ENCODE measurements at places on chromosomes 5 and 9.

GRCh38 chr9:110555551-110556331 is 23.8 kb downstream of the SVEP1 start:
- no peak for DNase-seq

GRCh38 chr5:107361945-107362344 is 308.8 kb downstream of the EFNA5 start:
- no peak for DNase-seq

DNA sequence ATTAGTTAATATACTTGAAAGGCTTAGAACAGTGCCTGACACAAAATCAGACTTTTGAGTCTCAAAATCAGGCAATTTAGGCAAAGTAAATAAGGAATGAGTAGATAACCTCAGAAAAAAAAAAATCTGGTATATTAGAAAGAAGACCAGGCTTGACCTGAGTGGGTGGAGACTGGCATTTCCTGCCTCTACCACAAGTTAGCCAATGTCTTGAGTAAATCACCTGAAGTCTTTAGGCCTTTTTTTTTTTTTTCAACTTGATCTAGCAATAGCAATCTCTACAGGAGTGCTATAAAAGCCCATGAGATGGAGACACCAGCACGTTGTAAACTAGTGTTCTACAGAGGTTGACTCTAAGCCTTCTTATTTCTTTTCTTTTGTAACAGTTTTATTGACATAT is 104.2 kb upstream of the RASEF start:
- no peak for DNase-seq

DNA sequence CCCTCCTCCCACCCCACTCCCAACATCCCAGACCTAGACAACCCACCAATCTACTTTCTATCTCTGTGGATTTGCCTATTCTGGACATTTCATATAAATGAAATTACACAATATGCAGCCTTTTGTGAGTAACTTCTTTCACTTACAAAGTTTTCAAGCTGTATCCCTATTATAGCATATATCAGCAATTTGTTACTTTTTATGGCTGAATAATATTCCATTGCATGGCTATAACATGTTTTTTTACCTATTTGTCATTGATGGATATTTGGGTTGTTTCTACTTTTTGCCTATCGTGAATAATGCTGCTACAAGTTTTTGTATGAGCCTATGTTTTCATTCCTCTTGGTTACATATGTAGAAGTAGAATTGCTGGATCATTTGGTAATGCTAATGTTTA is 1.9 kb upstream of the KIF3A start:
- DNase-seq, result no peak

GRCh38 chr5:81212211-81212751 is 20.8 kb upstream of the CKMT2 start:
- DNase-seq, result no peak

DNA sequence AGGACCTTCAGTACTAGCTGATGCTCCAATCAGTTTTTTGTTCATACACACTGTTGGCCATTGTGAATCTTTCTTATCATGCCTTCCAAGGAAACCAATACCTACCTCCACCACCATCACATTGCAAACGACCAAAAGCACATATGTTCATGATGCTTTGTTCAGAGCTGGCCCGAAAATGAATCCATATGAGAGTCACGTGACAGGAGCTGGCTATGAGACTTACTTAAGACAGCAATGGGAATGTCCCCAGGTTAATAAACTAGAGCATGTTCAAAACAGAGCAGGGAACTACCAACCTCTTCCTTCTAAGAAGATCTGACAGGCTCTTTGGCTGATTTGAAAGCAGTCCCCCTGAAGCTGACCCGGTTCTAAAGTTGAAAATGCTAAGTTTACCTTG is 93.5 kb downstream of the FGF1 start:
- no peak for DNase-seq

DNA sequence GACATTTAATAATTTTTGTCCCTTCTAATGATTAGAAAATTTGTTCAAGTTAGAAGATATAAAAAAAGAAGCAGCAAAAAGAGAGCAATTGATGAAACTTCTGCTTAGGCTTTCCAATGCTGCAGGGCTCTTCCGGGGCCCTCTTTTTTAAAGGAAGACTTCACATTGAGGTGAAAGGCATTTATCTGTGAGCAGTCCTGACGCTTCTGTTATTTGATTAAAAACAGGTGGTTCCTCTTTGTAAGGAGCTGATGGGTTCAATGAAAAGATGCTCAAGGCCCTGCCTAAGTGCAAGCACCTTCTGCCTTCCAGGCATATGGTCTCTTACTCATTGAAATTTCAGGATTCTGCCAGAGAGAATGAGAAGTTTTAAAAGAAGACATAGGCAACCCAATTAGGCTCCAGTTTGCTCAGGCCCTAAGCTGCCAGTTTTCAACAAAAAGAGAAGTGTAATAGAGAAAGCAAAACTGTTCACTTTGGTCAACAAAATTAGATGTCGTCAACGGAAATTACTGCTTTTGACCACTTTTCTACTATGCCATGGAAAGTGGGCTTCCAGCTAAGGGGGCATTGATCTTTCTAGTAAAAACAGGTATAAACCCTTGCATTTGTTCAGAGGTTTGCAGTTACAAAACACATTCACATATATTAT is 100.2 kb downstream of the INSYN2B start:
- no peak for DNase-seq

GRCh38 chr5:68139611-68140441 is 75.7 kb upstream of the PIK3R1 start:
- no peak for DNase-seq

- no peak for DNase-seq
These were observed 176.7 kb upstream of the PRDM9 start for GRCh38 chr5:23330726-23331125.

GRCh38 chr5:141479776-141480175 is 4.0 kb downstream of the PCDHGC3 start:
- DNase-seq, result no peak

GRCh38 chr9:112605963-112606699 is 111.8 kb downstream of the INIP start:
- no peak for DNase-seq

DNA sequence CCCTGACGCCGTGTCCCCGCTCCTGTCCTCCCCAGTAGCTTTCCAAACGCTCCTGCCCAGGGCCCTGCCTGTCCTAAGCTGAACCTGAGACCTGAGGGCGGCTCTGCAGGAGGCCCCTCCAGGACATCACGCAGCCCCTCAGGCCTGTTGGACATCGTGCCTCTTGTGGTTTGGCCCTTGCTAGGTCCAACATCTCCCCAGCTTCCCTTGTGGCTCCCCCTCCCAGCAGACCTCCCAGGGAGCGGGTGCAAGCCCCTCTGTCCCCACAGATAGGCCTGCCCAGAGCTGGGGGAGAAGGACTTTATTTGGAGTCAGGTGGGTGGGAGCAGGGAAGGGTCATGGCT is 4.1 kb downstream of the OBP2B start:
- DNase-seq, result no peak

DNA sequence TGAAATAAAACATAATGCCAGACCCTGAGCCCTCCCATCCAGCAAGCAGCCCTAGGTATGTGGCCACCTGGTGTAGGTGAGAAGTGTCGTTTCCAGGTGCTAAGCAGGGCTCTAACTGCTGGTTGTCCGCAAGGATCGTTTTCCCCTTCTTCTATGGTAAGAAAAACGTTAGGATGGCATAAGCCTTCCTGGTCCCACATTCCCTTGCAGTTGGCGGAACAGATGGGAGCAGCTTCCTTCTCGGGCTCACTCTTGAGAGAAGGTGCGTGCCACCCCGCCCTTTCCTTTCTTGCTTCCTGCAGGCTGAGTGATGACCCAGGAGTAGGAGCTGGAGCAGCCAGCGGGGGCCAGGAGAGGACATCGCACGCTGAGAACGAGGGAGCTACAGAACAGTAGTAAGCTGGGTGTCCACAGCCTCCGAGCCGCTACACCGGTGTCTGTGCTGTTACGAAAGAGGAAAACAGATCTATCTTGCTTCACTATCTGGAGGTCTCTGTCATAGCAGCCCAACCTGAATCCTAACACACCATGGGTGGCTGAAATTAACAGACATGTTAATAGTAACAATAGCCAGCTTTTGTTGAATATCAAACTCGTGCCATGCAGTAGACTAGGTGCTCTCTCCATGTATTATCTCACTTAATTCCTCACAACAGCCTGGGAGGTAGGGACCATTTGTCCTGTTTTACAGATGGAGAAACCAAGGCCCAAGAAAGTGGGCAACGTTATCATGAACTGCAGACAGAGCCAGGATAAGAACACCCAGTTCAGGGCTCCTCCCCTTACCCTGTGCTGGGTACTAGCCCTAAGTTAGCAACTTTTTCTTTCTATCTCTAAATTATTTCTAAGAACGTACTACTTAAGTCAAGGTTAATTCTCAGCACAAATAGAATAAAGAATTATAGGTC is 139.8 kb downstream of the COL23A1 start:
- DNase-seq, result no peak

DNA sequence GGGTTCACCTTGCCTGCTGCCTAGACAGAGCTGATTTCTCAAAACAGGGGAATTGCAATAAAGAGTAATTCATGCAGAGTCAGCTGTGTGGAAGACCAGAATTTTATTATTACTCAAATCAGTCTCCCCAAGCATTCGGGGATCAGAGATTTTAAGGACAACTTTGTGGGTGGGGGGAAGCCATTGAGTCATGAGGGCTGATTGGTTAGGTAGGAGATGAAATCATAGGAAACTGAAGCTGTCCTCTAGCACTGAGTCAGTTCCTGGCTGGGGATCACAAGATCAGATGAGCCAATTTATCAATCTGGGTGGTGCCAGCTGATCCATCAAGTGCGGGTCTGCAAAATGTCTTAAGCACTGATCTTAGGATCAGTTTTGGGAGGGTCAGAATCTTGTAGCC is 159.1 kb upstream of the MAP1B start:
- DNase-seq, result no peak

GRCh38 chr5:172858511-172858989 is 24.5 kb downstream of the ERGIC1 start:
- no peak for DNase-seq

DNA sequence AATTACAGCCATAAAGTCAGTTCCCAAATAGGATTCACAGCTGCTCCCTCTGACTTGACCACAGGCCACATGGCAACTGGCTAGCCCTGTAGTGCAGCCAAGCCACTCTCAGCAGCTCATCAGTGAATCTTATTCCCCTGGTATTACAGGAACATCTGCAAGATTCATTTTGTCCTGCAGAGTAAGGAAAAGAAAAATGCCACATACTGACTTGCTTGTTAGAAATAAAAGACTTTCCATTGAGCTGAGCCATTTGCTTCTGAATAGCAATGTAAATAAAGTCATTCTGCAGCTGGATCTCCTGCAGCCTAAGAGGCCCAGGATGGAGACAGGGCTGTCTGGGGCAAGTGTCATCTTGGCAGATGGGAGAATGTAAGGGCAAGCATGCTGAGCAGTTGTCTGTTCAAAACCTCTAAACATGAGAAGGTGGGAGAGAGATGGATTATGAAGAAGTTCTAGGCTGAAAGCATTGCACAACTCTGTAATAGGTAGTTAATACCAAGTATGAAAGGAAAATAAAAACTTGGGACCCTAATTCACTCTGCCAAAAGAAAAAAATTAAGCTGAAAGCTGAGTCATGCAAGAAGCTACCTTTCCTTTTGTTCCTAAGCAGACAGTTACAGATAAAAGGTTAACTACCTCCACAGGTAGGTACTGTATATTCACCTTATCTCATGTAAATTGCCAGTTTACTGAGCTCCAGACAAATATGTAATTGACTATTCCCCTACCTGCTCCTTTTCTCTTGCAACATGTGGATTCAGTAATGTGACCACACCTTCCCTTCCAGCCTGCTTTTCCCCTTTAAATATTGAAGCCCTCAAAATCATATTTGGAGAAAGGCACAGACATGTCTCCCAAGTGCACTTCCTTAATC is 244.4 kb upstream of the RAI14 start:
- no peak for DNase-seq

- DNase-seq, result no peak
These were observed 861.9 kb downstream of the CDH18 start for GRCh38 chr5:19125956-19126713.

- no peak for DNase-seq
These were observed 16.7 kb downstream of the TCF7 start for GRCh38 chr5:134131165-134131564.

DNA sequence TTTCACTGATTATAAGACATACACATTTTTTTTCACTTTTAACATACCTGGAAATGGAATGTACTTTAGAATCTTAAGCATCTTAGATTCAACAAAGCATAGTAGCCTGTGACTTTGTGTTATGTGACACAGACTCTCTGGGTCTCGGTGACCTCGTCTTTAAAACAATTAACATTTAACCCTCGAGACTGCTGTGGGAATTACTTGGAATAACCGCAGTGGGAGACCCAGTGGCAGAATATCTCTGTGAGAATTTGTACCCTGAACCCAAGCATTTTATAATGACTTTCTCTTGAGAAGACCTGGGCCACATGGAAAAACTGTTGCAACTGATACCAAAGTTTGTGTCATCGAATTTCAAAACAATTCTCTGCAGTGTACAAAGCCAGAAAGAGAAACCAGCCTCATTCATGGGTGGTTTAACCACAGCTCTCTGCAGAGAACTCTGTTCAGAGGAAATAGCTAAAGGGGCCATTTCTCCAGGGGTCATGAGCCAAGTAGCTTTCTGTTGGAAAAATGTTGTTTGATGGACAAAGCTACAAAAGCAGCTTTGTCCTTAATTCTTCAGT is 10.0 kb upstream of the RETREG1 start:
- DNase-seq, result no peak

GRCh38 chr5:62331921-62332320 is 25.9 kb downstream of the KIF2A start:
- no peak for DNase-seq

- no peak for DNase-seq
These were observed 20.9 kb downstream of the ZBED3 start for GRCh38 chr5:77066184-77066583.

DNA sequence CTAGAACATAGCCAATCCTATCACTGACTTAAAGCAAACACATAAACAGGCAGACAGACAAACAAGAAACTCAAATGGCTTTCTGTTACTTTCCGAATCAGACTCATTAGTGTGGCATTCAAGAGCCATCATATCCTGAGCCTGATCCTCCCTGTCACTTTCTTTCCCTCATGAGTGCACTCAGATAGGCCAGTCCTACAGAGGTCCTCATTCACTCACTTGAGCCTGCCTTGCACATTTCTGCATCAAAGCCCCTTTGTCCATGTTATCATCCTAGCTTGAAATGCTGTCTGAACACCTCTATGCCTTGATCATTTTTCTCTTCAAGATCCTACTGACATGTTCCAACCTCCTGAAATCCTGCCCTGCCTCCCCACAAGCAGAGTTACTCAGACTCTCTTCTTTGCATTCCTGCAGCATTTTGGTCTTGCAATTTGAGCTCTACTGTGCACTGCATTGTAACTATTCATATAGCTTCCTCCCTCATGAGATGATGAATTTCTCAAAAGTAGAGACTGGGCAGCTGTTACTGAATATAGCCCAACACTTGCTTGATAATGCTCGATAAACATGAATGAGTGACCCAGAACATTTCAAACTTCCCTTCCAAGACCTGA is 126.9 kb downstream of the PALM2AKAP2 start:
- DNase-seq, result no peak
